Uterus (tissue), 4 donors: ENCODE measurements at places on chromosomes 1 and 21.

GRCh38 chr1:77594366-77595112, 87.9 kb downstream of the ZZZ3 start:
- DNase-seq: no peak

GRCh38 chr21:43994085-43994484, 18.0 kb upstream of the TRAPPC10 start:
- DNase-seq: no peak

DNA sequence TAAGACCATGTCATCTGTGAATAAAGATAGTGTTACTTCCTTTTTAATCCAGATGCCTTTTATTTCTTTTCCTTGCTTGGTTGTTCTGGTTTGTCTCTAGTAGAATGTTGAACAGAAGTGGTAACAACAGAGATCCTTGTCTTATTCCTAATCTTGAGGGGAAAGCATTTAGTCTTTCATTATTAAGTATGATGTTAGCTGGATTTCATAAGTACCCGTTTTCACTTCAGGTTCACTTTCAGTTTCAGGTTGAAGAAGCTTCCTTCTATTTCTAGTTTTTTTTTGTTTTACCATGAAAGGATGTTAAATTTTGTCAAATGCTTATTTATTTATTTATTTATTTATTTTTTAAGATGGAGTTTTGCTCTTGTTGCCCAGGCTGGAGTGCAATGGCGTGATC, 22.3 kb upstream of the AGPAT3 start:
- DNase-seq: no peak

DNA sequence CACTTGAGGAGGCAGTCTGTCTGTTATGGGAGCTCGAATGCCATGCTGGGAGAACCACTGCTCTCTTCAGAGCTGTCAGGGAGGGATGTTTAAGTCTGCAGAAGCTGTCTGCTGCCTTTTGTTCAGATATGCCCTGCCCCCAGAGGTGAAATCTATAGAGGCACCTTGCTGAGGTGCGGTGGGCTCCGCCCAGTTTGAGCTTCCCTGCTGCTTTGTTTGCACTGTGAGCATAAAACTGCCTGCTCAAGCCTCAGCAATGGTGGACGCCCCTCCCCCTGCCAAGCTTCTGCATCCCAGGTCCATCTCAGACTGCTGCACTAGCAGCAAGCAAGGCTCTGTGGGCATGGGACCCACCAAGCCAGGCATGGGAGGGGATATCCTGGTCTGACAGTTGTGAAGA, 247.5 kb downstream of the LMX1A start:
- DNase-seq: no peak

DNA sequence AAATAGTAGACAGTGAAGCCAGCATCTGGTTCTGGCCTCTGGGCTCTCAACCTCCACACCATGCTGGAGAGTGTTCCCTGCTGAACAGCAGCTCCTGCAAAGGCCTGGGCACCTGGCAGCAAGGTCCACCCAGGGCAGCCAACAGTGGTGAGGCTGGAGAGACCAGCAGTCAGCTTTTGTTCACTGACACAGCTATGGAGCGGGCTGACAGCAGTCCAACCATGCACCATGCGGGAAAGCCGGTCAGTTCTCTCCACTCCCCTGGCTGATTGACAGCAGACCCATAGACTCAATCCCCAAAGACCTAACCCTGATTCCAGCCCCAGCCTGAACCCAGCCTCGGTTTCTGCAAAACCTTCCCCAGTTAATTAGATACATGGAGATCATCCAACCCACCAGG, 49.0 kb downstream of the KLHDC7A start:
- no peak for DNase-seq

DNA sequence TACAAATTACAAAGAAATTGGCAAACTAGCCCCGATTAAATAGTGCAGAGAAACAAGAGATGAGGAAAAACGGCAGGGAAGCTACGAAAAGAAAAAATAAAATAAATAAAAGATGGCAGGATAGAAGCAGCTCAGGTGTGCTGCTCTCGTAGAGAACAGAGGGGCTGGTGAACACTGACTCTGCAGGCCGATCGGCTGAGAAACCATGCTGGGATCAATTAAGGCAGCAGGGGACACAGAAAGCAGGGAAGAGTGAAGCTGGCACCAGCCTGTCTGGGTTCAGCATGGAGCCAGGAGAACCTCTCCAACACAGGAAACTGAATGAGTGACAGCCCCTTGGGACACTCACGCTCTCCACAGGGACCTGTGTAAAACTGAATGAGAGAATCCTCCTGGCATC, 39.5 kb upstream of the TMPRSS15 start:
- DNase-seq: no peak

GRCh38 chr21:45324489-45325205, 37.0 kb upstream of the POFUT2 start:
- DNase-seq: no peak

DNA sequence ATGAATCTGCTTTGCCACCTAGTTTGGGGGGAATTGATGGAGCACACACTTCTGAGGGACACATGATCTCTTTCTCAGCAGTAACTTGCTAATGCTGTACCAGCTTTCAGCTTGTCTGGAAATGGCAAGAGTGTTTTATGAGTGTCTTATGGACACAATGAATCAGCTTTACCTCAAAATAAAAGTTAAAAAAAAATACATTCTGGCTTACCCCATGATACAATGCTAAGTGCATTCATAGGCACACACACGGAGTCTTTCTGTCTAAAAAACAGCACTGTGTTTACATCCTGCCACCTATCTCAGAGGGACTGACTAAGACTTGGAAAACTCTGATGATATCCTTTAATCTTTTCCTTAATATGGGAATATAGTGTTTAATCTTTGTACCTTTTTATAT, 455.5 kb upstream of the ADAMTS5 start:
- no peak for DNase-seq

DNA sequence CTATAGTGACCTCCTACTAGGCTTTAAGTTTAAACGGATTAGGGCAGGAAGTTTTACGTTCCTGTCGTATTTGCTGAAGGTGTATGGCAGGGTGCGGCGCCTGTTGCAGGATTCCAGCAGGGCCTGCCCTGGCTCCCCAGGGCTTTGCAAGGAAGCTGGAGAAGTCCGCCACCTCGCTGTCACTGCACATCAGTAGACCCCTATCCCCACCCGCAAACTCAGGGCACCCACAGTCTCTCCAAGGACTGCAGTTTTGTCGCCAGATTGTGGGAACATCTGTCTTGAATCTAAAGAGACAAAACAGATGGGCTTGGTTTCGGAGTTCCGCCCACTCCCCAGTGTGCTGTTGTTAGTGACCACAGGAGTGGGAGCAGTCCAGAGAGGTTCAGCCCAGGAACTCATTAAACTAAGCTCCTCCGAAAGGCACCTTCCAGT, 110.8 kb downstream of the CDC7 start:
- DNase-seq: no peak

DNA sequence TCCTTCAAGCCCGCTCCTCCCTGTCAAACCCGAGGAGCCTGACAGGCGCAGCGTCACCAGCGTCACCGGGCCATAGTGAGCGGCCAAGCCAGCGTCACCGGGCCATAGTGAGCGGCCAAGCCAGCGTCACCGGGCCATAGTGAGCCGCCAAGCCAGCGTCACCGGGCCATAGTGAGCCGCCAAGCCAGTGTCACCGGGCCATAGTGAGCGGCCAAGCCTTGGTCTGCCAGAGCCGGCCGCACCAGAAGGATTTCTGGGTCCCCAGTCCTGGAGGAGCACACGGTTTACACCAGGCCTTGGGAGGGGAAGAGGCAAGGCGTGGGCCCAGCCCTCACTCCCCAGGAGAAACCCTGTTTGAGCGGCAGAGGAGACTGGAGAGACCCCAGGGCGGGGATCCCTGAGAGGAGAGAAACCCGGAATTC, 39.8 kb upstream of the COL18A1 start:
- DNase-seq: no peak
